ENCODE measurements at places on chromosomes 2 and 18. TPM values are rescaled to one million over a fixed set of nuclear protein-coding genes. Genes with fewer than 3 reads are reported as not detected.

The LCT gene
- total RNA-seq, result not detected

The SIX2 gene
- 0.17 TPM for total RNA-seq

The EIF2AK2 gene
- 20.6 TPM for total RNA-seq

The TGIF1 gene
- 36.0 TPM for total RNA-seq

The LYG1 gene
- 1.1 TPM for total RNA-seq

The MRO gene
- 2.7 TPM for total RNA-seq

The FBXO41 gene
- total RNA-seq, result 3.0 TPM

DNA sequence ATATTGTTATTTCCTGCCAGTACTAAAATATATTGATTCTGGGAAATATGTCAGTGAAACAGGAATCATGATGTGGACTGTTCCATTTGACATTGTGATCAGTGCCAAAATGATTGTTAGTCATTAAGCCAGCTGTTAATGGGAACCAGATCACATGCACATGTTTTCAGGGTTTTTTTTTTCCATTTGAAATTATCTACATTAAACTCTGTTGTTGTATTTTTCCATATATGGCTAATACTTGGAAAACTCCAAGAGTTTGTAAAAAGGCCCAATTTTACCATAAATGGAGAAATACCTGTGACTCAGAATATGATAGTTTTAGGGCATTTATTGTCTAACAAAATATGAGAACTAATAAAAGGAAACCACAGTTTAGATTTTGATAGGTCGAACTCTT is 13.4 kb downstream of the ITGAV start:
- no peak for DNase-seq
- no peaks in the 10 kb centered on the region for H3K36me3 ChIP-seq
- no peaks in the 10 kb centered on the region for H3K27me3 ChIP-seq
- H3K4me3 ChIP-seq, result no peak overlapping the region
- H3K27ac ChIP-seq, result no peak overlapping the region
- H3K4me1 ChIP-seq, result peaks cover 8% of the 10 kb centered on the region

GRCh38 chr2:16400127-16400623 is 265.5 kb downstream of the CYRIA start:
- no peak overlapping the region for H3K27ac ChIP-seq
- no peak overlapping the region for H3K4me3 ChIP-seq
- H3K36me3 ChIP-seq, result no peaks in the 10 kb centered on the region
- H3K27me3 ChIP-seq, result no peaks in the 10 kb centered on the region
- DNase-seq, result no peak

DNA sequence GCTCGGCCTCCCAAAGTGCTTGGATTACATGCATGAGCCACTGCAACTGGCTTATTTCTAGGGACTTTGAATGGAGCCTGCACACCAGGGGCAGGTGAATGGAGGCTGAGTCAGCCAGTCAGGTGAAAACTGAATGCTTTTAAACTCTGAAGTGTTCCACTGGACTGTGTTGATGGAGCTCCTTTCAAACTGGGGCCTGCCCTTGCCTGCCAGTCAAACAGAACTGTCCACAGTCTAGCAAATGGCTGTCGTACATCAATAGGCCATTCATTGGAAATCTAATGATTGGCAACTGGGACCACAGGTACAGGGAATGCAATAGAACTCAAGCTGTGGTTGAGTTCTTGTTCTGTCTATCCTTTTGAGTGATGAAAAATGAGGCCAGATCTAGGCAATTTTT is 966 bp upstream of the NOSTRIN start:
- peak overlapping the region; percentile 70 for H3K27ac ChIP-seq
- DNase-seq, result no peak
- no peaks in the 10 kb centered on the region for H3K27me3 ChIP-seq
- no peaks in the 10 kb centered on the region for H3K36me3 ChIP-seq
- no peak overlapping the region for H3K4me3 ChIP-seq

DNA sequence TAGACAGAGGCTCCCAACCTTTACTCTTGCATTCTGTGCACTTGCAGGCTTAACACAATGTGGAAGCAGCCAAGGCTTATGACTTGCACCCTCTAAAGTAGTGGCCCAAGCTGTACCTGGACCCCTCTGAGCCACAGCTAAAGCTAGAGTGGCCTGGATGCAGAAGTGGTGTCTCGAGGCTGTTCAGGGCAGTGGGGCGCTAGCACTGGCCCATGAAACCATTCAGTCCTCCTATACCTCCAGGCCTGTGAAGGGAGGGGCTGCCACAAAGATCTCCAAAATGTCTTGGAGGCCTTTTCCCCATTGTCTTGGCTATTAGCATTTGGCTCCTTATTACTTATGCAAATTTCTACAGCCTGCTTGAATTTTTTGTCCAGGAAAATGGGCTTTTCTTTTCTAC is 207.7 kb downstream of the OSR1 start:
- H3K4me1 ChIP-seq, result no peaks in the 10 kb centered on the region
- H3K4me3 ChIP-seq, result no peak overlapping the region
- H3K27ac ChIP-seq, result no peak overlapping the region

- H3K27me3 ChIP-seq, result no peaks in the 10 kb centered on the region
- no peaks in the 10 kb centered on the region for H3K36me3 ChIP-seq
- no peak overlapping the region for H3K27ac ChIP-seq
- no peak overlapping the region for H3K4me3 ChIP-seq
Measured at GRCh38 chr2:205177546-205177945, 504.8 kb upstream of the NRP2 start.

DNA sequence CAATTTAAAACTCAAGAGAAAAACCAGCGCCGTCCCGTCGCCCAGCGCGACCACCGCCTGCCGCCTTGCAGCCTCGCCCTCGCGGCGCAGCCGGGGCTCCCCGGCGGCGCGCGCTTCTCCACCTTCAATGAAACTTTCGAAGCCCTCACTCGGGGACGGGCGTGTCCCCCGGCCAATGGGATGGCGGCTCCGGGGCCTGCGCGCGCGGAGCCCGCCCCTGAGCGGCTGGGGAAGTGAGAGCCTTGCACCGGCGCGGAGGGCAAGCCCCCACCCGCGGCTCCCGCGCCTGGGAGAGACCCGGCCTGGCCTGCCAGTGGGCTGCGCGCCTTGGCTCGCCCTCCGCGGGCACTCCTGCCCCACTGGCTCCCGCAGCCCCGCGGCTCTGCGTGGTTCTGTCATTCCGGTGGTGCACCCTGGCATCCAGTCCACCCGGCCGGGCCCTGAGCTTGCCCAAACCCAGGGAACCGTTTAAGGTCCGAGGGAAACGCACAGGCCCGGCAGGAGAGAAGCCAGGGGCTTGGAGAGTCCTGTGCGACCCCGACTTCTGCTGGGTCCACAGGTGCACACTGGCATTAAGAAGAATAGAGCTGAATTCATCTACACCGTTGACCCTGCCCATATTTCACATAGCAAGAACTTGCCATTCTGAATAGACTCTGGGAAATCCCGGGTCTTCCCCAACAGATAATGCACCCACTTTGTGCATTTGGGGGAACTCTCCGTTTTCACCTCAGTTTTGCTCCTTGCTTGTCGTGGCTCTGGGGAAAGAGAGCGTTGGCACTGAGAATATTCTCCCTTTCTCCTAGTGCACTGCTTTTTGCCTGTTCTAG is at the start of gene PIEZO2:
PIEZO2 (minus strand) TSS at position 129 of the 830 bp plus-strand sequence. CDS start 981 bp downstream, outside the sequence.
- peak; percentile 52 for DNase-seq
- H3K27me3 ChIP-seq, result no peaks in the 10 kb centered on the region
- peak within 1 kb of the TSS; percentile 16 for H3K4me3 ChIP-seq
- H3K4me1 ChIP-seq, result peaks cover 4% of the 10 kb centered on the region
- H3K27ac ChIP-seq, result no peak within 1 kb of the TSS
- no peaks in the 10 kb centered on the region for H3K36me3 ChIP-seq

GRCh38 chr2:11248-11941 is 34.9 kb downstream of the FAM110C start:
- peaks cover 8% of the 10 kb centered on the region for H3K4me1 ChIP-seq
- no peak overlapping the region for H3K27ac ChIP-seq
- H3K4me3 ChIP-seq, result no peak overlapping the region

- no peak for DNase-seq
- H3K36me3 ChIP-seq, result no peaks in the 10 kb centered on the region
- H3K27ac ChIP-seq, result no peak overlapping the region
Measured at GRCh38 chr2:12604341-12604740, 112.4 kb upstream of the TRIB2 start.

GRCh38 chr2:15636972-15637785 is 45.5 kb downstream of the DDX1 start:
- H3K4me1 ChIP-seq, result peaks cover 15% of the 10 kb centered on the region
- H3K27ac ChIP-seq, result no peak overlapping the region
- no peaks in the 10 kb centered on the region for H3K27me3 ChIP-seq
- DNase-seq, result peak; percentile 86

DNA sequence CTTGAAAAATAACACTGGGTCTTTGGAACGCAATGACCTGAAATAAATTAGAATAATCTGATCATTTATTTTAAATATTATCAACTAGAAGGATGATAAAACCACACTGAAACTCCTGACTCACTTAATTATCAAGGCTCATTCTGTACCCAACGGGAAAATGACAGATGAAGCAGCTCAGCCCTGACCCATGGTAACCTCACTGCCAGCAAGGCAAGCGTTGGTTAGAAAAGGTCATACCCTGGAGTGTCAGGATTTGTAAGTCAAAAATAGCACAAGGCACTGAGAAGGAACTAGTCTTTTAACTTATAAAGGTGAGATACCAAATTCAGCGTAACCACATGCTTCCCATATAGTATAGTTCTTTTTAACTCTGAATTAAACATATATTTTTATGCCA is 277.5 kb downstream of the ETAA1 start:
- H3K36me3 ChIP-seq, result no peaks in the 10 kb centered on the region
- H3K27ac ChIP-seq, result no peak overlapping the region
- no peaks in the 10 kb centered on the region for H3K27me3 ChIP-seq
- no peak for DNase-seq
- no peaks in the 10 kb centered on the region for H3K4me1 ChIP-seq
- no peak overlapping the region for H3K4me3 ChIP-seq

- no peak overlapping the region for H3K27ac ChIP-seq
- peak overlapping the region; percentile 31 for H3K4me3 ChIP-seq
- no peaks in the 10 kb centered on the region for H3K27me3 ChIP-seq
- DNase-seq, result peak; percentile 13
- H3K4me1 ChIP-seq, result peaks cover 5% of the 10 kb centered on the region
Measured at GRCh38 chr2:192195548-192196418, 1.1 kb upstream of the TMEFF2 start.

DNA sequence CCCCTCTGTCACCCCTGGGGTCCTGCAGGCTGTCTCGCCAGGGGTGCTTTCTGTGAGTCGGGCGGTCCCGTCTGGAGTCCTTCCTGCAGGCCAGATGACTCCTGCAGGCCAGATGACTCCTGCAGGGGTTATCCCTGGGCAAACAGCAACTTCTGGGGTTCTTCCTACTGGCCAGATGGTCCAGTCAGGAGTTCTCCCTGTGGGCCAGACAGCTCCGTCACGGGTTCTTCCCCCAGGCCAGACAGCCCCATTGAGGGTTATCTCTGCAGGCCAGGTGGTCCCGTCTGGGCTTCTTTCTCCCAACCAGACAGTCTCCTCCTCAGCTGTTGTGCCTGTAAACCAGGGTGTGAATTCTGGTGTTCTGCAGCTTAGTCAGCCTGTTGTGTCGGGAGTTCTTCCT is 27.6 kb downstream of the ADNP2 start:
- no peak overlapping the region for H3K27ac ChIP-seq
- H3K4me3 ChIP-seq, result no peak overlapping the region
- no peaks in the 10 kb centered on the region for H3K27me3 ChIP-seq
- H3K4me1 ChIP-seq, result no peaks in the 10 kb centered on the region
- DNase-seq, result no peak

GRCh38 chr2:101704816-101705578 is 7.5 kb downstream of the MAP4K4 start:
- peaks cover 24% of the 10 kb centered on the region for H3K4me1 ChIP-seq
- H3K27me3 ChIP-seq, result no peaks in the 10 kb centered on the region
- no peaks in the 10 kb centered on the region for H3K36me3 ChIP-seq
- H3K4me3 ChIP-seq, result no peak overlapping the region

DNA sequence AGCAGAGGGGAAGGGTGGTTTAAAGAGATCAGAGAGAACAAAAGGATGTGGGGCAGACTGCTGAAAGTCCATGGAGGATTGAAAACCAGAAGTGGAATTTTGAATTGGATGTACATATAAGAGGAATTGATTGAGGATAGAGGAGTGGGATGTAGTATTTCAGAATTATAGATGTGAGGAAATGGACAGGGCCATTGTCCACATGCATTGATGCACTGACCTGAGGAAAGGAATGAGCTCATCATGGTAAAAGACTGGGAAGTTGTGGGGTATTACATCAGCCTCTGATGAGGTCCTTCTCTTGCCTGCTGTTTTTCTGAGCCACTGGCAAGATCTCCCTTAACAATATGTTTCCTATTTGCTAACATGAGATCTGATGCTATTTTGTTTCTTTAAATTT is 365.7 kb upstream of the FANCL start:
- DNase-seq, result no peak
- no peaks in the 10 kb centered on the region for H3K4me1 ChIP-seq
- H3K36me3 ChIP-seq, result no peaks in the 10 kb centered on the region
- H3K27ac ChIP-seq, result no peak overlapping the region
- H3K27me3 ChIP-seq, result no peaks in the 10 kb centered on the region

GRCh38 chr2:192948316-192948715 is 753.6 kb upstream of the TMEFF2 start:
- DNase-seq, result no peak
- no peaks in the 10 kb centered on the region for H3K4me1 ChIP-seq
- no peak overlapping the region for H3K27ac ChIP-seq
- no peaks in the 10 kb centered on the region for H3K36me3 ChIP-seq
- no peak overlapping the region for H3K4me3 ChIP-seq
- H3K27me3 ChIP-seq, result no peaks in the 10 kb centered on the region

DNA sequence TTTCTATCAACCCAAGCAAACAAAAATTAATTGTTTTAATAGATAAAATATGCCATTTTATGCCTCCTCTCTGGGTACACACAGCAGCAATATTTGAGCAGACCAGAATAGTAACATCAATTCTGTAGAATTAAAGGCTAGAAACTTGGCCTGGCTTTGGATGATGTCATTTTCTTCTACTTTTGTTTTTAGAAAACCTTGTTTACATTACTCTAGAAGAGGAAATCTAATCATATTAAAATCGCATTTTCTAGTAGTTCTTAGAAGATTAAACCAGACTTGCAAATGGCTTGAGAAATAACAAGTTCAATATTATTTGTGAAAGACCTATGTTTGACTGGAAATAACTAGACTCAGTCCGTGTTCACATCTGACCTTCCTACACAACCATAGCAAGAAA is 102.3 kb upstream of the RFX8 start:
- H3K4me1 ChIP-seq, result no peaks in the 10 kb centered on the region
- no peak for DNase-seq
- H3K27ac ChIP-seq, result no peak overlapping the region
- H3K4me3 ChIP-seq, result no peak overlapping the region
- no peaks in the 10 kb centered on the region for H3K36me3 ChIP-seq

DNA sequence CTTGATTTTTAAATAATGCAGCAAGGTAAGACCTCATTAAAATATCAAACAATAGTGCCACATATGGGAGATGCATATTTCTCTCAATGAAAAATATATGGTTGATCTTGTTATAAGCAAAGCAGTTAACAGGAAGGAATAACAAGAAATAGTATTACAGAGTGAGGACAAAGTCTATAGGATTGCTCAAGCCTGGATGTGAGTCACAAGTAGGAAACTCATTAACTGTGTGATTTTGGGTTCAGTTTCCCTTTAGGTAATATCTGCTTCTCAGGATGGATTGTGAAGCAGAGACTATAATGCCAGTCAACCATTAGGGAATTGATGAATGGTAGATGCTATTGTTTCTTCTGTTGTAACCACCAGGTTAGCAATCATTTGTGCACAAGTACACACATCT is 42.9 kb upstream of the SPHKAP start:
- DNase-seq, result no peak
- no peaks in the 10 kb centered on the region for H3K4me1 ChIP-seq
- no peaks in the 10 kb centered on the region for H3K27me3 ChIP-seq
- H3K27ac ChIP-seq, result no peak overlapping the region
- H3K4me3 ChIP-seq, result no peak overlapping the region

- no peaks in the 10 kb centered on the region for H3K27me3 ChIP-seq
- H3K36me3 ChIP-seq, result no peaks in the 10 kb centered on the region
- no peak overlapping the region for H3K27ac ChIP-seq
- H3K4me3 ChIP-seq, result no peak overlapping the region
Measured at GRCh38 chr18:9730786-9731185, 22.7 kb downstream of the RAB31 start.

All from ovary (tissue), 10 donors.